H1 (cell line): ENCODE measurements at places on chromosomes 6 and 20.

DNA sequence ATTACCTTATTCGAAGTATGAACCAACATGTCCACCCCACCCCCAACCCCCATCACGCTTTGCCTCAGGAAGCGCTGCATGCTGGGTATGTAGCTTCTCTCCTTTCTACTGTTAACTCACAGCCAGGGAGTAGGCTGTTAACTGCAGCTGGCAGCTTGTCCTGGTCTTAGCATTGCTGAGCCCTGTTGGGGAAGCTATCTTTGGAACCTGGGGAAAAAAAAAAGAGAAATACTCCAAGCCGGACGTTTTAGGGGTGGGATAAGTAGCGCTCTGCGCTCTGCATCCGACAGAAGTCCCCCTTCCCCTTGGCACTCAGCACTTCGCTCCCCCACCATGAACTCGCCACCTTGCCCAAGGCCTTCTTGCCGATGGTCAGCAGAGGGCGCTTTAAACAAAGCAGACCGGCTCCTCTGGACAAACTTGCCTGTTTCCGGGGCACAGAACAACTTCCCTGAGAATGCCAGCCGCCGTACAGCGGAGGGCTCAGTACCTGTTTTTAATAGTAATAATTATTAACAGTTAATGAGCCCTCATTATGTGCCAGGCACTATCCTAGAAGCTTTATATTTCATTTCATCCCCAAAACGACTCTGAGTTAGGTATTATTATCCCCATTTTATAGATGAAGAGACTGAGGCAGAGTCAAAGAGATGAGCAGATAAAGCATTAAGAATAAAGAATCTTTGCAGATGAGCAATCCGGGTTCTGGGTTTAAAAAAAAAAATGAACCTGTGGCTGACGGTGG, 35.2 kb upstream of the MDFI start:
- no peaks in the 10 kb centered on the region for H3K36me3 ChIP-seq
- H3K4me1 ChIP-seq: peaks cover 5% of the 10 kb centered on the region
- no peaks in the 10 kb centered on the region for H3K27me3 ChIP-seq
- peak overlapping the region; percentile 32; the same call in 1 of the 2 replicates for H3K4me3 ChIP-seq
- DNase-seq: peak; percentile 61

- H3K27ac ChIP-seq: no peak overlapping the region
- peaks cover 41% of the 10 kb centered on the region for H3K27me3 ChIP-seq
- peaks cover 9% of the 10 kb centered on the region for H3K4me1 ChIP-seq
- DNase-seq: no peak
- H3K36me3 ChIP-seq: no peaks in the 10 kb centered on the region
Observed at GRCh38 chr20:63103402-63104311, 96.9 kb upstream of the BHLHE23 start.

- no peak overlapping the region for H3K4me3 ChIP-seq
- no peaks in the 10 kb centered on the region for H3K4me1 ChIP-seq
- DNase-seq: no peak
- H3K27ac ChIP-seq: no peak overlapping the region
Observed at GRCh38 chr6:47710295-47710694, 11.9 kb downstream of the ADGRF4 start.

DNA sequence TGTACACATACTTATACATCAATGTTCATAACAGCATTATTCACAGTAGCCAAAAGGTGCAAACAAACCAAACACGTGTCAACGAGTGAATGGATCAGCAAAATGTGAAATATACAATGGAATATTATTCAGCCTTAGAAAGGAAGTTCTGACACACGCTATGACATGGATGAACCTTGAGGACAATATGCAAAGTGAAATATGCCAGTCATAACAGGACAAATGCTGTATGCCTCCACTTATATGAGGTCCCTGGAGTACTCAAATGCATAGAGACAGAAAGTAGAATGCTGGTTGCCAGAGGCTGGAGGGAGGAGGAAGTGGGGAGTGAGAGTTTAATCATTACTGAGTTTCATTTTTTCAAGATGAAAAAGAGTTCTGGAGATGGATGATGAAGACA, 37.8 kb upstream of the IGF2R start:
- H3K36me3 ChIP-seq: no peaks in the 10 kb centered on the region
- H3K27ac ChIP-seq: no peak overlapping the region
- no peak for DNase-seq
- no peaks in the 10 kb centered on the region for H3K27me3 ChIP-seq
- H3K4me3 ChIP-seq: no peak overlapping the region
